ENCODE measurements at places on chromosomes 7 and 10. TPM values are rescaled to one million over a fixed set of nuclear protein-coding genes. Genes with fewer than 3 reads are reported as not detected.

MICU1 gene
- total RNA-seq = 94.1 TPM

SNX8 gene
- 27.2 TPM for total RNA-seq

LSM8 gene
- 19.7 TPM for total RNA-seq

BMPER gene
- total RNA-seq = 93.3 TPM

TAF6 gene
- total RNA-seq = 40.7 TPM

ZCWPW1 gene
- total RNA-seq = 1.6 TPM

CHAT gene
- total RNA-seq = not detected

ZNF804B gene
- total RNA-seq = not detected

IQCE gene
- 16.7 TPM for total RNA-seq

DRGX gene
- not detected for total RNA-seq

TMEM248 gene
- total RNA-seq = 98.2 TPM

ASL gene
- total RNA-seq = 82.3 TPM

STEAP1 gene
- total RNA-seq = 50.0 TPM

CCDC186 gene
- total RNA-seq = 14.8 TPM

MACROH2A2 gene
- 11.8 TPM for total RNA-seq

TMEM225B gene
- total RNA-seq = 1.6 TPM

DYNC1I1 gene
- total RNA-seq = 0.81 TPM

LLCFC1 gene
- total RNA-seq = not detected

TMEM139 gene
- total RNA-seq = not detected

TRIM73 gene
- total RNA-seq = 0.24 TPM

ACHE gene
- total RNA-seq = 0.49 TPM

CDC14C gene
- 0.16 TPM for total RNA-seq

HOXA10 gene
- not detected for total RNA-seq

DPP6 gene
- not detected for total RNA-seq

GIMAP5 gene
- total RNA-seq = under 0.01 TPM

ADD3 gene
- total RNA-seq = 103 TPM

ZPBP gene
- not detected for total RNA-seq

MMS19 gene
- total RNA-seq = 94.9 TPM

PILRA gene
- 0.36 TPM for total RNA-seq

ZNF282 gene
- 42.9 TPM for total RNA-seq

ZNF735 gene
- total RNA-seq = not detected

ELMO1 gene
- total RNA-seq = 0.16 TPM

PRLHR gene
- not detected for total RNA-seq

ANXA8 gene
- total RNA-seq = 1.1 TPM

UTF1 gene
- total RNA-seq = not detected

SFTPA1 gene
- total RNA-seq = not detected

TDRD1 gene
- 4.7 TPM for total RNA-seq

PHYHIPL gene
- total RNA-seq = not detected

HECW1 gene
- total RNA-seq = 2.3 TPM

FLNC gene
- total RNA-seq = 107 TPM
